ENCODE measurements at places on chromosomes 6 and 20.

DNA sequence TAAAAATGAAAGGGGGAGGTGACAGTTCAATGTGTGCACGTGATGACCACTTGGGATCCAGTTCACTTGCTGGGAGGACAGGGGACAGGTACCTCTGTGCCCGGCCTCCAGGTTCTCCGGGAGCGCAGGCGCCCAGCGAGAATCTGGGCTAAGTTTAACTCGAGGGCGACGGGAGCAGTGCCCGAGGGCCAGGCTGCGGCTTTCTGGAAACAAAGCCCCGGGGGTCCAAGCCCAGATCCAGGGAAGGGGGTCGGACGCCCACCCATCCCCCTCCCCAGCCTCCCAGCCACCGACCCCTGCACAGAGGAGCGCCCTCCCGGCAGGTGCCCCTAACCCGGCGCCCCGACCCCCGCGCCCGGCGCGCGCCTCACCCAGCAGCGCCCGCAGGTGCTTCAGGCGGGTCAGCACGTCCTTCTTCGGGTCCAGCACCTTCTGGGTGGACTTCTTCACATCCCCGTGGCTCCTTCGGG, 405 bp downstream of the RALGAPA2 start:
- no peak for DNase-seq

DNA sequence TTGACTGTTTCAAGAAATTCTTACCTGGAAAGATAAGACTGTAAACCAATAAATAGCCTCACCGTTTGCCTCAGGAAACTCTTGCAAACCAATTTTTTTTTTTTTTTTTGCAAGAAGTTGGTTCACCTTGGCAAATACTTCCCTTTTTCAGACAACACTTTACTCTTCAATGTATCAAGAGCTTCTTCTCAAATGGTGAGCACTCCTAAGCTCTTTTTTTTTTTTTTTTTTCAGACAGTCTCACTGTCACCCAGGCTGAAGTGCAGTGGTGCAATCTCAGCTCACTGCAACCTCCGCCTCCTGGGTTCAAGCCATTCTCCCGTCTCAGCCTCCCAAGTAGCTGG, 22.7 kb upstream of the SNTA1 start:
- DNase-seq = no peak

- DNase-seq = no peak
These were observed 141.7 kb downstream of the BACH2 start for GRCh38 chr6:90154755-90155470.

DNA sequence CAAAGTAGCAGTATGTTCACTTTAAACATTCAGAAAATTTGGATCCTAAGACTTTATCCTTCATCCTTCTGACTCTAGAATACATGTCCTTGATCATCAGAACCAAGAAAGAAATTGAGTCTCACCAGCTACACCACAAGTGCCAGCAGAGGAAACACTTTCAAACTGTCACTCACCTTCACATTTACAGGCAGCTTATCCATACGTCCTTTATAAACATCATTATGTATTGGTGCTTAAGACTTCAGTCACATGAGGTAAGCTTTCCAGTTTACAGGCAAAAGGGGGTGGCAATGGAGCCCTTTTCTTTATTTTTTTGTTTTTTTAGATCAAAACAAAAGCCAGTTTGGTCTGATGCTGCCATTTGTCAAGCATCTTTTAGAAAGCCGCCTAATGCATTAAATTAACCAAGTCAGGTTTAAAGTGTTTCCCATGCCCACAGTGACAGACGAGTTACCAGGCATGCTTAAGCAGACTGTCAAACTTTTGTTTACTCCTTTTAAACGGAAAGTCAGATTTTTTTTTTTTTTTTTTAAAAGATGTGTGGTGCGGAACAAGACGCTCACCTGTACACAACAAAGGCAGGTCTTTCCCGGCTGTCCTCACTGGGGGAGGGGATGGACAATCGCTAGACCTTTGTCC, 952 bp upstream of the BRPF3 start:
- no peak for DNase-seq

DNA sequence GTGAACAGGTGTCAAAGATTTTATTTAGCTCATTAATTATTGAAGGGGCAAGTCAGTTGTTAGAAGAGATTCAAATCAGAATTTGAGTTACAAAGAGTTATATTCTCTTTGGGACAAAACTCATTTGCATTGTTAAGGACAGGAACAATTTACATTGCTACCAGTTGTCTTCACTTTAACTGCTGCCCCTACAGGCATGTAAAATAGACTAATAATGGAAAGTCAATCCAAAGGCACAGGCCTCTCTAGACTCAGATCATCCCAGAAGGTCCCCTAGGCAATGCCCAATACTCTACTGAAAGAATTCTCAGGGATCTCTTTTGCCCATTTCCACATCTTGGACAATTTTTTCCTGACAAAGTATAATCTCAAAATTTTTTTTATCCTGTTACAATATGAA, 95.7 kb downstream of the SCP2D1 start:
- no peak for DNase-seq

DNA sequence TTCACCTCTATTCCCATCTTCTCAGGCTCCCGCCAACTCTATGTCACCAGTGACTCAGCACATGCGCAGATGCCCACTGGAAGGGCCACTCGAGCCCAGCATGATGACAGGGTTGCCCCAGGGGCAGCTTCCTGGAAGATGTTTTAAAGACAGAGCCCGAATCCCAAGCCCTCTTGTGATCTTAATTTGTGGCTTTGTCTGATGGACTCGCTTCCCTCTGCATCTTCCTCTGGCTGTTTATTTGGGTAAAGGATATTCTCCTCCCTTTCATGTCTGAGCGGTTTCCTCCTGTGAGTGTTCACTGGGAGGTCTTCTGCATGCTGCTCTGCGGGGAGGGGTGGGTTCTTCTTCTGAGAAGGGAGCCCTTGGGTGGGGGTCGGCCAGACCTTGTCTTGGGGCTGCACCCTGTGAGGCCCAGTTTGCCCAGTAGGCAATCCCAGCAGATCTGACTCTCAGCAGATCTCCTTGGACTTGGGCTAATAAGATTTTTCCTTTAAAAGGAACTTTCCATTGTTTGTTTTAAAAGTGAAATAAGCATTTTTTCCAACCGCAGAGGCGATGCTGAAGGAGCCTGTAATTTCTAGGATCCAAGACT, 401.0 kb downstream of the CDC5L start:
- DNase-seq = no peak

GRCh38 chr6:136249336-136249735, 775 bp downstream of the MTFR2 start:
- DNase-seq = no peak

- no peak for DNase-seq
These were observed 8.8 kb upstream of the NKX2-2 start for GRCh38 chr20:21522481-21523280.

DNA sequence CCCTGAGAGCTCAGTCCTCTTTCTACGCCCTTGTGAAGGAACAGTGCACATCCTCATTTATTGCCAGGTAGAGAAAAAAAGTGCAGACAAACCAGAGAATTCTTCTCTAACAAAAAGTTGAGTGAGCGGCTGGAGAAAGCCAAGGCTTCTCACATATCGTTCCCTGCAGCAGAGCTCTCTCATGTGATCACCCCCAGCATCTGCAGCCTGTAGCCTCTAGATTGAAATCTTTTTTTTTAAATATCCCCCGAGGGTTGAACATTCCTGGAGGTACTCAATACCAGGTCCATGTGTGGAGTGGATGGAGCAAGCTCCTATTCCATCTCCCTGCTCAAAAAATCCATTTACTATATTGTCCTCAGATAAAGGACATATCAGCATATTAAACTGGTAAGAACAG, 22.9 kb upstream of the ZNF133 start:
- no peak for DNase-seq

DNA sequence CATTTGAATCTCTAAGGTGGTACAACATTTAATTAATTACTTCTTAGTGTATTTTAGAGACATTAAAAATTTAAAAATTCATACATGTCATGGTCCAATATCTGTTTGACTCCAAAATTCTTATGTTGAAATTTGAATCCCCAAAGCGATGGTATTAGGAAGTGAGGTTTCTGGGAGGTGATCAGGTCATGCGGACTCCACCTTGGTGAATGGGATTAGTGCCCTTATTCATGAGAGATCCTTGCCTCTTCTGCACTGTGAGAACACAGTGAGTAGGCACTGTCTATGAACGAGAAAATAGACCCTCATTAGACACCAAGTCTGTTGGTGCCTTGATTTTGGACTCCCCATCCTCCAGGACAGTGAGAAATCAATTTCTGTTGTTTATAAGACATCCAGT, 254.7 kb downstream of the PTPRK start:
- no peak for DNase-seq

DNA sequence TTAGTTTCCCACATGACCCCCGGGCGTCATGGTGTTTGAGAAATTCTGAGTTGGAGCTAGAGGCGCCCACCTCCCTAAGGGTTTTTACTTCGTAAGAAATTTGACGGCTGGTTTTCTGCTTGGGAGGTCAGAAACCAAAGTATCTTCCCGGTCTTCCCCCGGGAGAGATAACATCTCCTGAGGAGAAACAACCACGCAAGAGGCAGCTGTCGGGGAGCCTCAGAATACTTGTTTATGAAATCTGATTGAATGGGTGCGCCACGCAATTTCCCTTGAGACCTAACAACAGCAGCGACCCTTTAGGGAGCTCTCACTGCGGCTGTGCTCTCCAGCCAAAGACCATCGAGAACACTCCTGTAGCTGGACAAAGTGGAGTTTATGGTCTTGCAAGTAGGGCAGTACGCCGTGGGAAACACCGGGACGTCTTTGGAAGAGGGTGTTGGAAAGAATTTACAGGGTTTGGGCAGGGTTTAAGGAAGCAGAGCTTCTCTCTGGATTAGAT, 608 bp upstream of the EIF2S2 start:
- no peak for DNase-seq

DNA sequence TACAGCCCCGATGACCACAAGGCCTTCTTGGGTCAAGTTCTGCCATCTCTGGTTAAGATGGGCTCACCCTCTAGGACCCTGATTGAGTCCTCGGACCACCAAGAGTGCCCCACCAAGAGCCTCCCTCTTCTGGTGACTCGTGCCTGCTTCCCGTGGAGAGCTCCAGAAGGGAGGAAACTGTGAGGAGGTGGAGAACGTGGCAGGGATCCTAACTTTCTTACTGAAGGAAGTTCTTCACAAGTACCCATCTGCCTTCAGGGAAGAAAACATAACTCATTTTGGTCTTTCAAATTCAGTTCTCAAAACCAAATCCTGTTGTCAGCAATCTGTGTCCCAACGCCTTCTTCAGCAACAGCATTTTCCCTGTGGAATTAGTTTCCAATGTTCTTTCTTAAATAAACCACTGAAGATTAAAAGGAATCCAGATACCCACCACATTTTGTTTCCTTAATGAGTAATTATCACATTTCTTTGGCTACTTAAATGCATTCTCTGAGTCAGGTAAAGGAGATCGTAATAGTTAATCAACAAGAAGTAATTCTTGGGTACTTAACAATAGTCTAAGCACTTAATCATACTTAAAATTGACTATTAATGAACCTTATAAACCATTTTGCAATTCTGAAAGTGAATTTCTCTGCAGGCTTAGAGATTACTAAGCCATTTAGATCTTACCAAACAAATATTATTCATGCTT, 185.8 kb upstream of the SGK1 start:
- DNase-seq = no peak

- no peak for DNase-seq
These were observed 22.9 kb downstream of the COL20A1 start for GRCh38 chr20:63315731-63316491.

DNA sequence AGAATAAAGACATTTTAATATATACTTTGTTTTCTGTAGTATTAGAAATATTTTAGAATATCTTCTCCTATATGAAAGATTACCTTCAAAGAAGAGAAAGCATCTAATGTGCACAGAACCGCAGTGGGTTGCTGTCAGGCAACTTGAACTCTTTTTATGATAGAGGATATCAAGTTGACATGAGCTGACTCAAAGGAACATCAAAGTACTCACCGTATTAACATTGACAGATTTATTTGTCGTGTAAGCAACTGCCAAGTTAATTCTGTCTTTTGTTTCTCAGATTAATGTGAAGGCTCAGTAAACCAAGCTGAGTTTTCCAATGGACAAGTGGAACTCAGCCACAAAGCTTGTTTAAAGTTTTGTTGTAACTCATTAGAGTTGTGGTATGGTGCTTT, 2.2 kb upstream of the GINM1 start:
- no peak for DNase-seq

GRCh38 chr6:43784049-43784855, 14.2 kb downstream of the VEGFA start:
- DNase-seq = no peak

Measured in stimulated activated CD8-positive, alpha-beta memory T cell treated with anti-CD3 and anti-CD28 coated beads, Interleukin-4, amount 100 ng/mL, for 1 hour (primary cell).